Activated naive CD4-positive, alpha-beta T cell treated with anti-CD3 and anti-CD28 coated beads for 36 hours (primary cell): ENCODE measurements at places on chromosomes 7 and 10.

DNA sequence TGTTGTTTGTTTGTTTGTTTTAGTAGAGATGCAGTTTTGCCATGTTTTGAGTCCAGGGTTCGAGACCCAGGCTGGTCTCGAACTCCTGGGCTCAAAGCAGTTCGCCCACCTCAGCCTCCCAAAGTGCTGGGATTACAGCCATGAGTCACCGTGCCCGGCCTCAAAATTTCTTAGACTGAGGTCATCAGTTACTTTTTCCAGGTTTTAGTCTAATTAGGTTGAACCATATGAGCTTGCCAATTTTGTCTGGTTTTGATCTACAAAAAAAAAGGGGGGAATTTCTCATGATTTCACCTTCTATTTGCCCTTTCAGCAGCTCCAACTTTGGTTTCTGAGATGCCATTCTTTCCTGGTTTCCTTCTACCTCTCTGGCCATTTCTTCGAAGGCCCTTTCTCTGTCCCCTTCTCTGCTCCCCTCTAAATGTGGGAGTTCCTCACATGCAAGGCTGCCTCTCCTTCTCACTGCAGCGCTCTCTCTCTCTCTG is 5.5 kb downstream of the CUEDC2 start:
- no peaks in the 10 kb centered on the region for H3K27me3 ChIP-seq
- no peak overlapping the region for H3K4me3 ChIP-seq
- H3K4me1 ChIP-seq = peaks cover 32% of the 10 kb centered on the region
- peak; percentile 24 for DNase-seq
- H3K36me3 ChIP-seq = no peaks in the 10 kb centered on the region

DNA sequence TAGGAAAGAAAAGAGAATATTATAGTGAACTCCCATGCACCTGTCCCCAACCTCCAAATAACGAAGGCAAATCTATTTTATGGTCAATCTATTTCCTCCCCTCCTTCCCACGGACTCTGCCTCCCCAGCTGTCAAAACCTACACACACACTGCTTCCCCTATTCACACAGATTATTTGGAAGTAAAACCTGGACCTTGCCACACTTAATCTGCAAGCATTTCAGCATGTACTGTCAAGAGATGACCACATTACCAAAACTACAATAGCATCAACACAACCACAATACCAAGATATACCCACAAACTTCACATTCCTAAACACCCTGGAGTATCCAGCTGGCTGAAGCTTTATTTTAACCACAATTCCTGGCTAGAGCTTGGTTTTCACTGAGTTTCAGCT is 27.8 kb upstream of the KCNK18 start:
- H3K4me1 ChIP-seq = peaks cover 39% of the 10 kb centered on the region
- no peaks in the 10 kb centered on the region for H3K36me3 ChIP-seq
- DNase-seq = no peak
- H3K4me3 ChIP-seq = no peak overlapping the region
- H3K27ac ChIP-seq = no peak overlapping the region

DNA sequence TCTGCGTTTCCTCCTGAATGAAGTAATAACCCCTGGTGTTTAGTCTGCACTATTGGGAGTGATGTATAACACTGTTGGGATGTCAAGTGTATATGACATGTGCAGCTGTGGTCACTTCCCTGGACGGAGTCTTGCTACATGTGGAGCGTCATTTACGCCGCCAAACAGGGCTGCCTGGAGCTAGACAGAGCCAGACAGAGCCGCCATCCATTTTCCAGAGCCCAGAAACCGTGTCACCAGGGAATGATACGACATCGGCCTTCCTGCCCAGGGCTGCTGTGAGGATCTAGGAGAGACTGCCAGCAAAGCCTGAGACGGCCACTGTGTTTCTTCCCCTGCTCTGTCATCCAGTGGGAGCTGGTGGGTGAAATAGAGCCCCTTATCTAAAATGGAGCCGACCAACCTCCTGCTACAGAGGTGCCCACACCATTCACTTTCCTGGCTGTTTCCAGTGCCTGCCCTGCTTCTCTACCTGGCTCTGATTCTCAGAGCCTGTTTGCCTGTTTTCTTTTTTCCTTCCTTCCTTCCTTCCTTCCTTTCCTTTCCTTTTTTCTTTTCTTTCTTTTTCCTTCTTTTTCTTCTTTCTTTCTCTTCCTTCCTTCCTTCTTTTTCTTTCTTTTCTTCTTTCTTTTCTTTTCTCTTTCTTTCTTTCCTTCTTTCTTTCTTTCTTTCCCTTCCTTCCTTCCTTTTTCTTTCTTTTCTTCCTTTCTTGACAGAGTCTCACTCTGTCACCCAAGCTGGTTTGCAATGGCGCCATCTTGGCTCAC is 13.3 kb upstream of the FGFR2 start:
- DNase-seq = no peak
- peaks cover 30% of the 10 kb centered on the region for H3K27me3 ChIP-seq
- no peaks in the 10 kb centered on the region for H3K4me1 ChIP-seq
- H3K36me3 ChIP-seq = no peaks in the 10 kb centered on the region
- H3K27ac ChIP-seq = no peak overlapping the region

DNA sequence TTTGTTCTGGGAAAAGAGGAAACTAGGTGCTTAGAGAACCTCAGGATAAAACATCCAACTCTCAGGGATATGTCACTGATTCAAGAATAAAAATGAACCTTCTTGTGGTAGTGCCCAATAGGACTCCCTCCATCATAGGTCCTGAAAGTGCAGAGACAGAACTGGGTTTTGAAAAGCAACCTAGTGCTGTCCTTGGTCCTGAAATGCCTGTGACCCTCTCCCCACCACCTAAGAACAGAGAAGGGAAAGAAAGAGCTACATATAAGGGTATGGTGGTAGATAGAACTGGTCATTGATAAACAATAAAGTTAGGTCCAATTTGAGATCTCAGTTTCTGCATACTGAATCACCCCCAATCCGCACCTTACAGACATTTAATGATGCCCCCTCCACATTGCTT is 953.3 kb downstream of the XPNPEP1 start:
- no peaks in the 10 kb centered on the region for H3K27me3 ChIP-seq
- H3K4me3 ChIP-seq = no peak overlapping the region
- no peaks in the 10 kb centered on the region for H3K36me3 ChIP-seq
- DNase-seq = no peak
- H3K4me1 ChIP-seq = no peaks in the 10 kb centered on the region

DNA sequence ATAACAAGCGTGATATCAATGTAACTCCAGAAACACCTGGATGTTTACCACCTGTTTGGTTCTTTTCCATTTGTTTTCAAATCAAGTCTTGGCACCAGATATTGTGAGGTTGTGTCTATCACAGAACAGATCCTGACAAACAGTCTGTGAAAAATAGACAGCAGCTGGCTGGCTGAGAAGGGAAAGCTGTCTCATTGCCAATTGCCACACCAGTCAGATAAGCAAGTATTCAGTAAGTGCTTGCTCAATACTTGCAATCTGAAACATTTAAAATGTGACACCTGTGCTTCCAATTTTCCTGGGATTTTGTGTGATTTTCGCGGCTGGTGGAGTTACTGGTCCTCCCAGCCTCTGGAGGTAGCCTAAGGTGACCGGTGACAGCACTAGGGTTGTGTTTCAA is 147.9 kb upstream of the MYO3A start:
- no peaks in the 10 kb centered on the region for H3K36me3 ChIP-seq
- peaks cover 9% of the 10 kb centered on the region for H3K27me3 ChIP-seq
- H3K4me1 ChIP-seq = no peaks in the 10 kb centered on the region
- H3K4me3 ChIP-seq = no peak overlapping the region
- no peak overlapping the region for H3K27ac ChIP-seq

DNA sequence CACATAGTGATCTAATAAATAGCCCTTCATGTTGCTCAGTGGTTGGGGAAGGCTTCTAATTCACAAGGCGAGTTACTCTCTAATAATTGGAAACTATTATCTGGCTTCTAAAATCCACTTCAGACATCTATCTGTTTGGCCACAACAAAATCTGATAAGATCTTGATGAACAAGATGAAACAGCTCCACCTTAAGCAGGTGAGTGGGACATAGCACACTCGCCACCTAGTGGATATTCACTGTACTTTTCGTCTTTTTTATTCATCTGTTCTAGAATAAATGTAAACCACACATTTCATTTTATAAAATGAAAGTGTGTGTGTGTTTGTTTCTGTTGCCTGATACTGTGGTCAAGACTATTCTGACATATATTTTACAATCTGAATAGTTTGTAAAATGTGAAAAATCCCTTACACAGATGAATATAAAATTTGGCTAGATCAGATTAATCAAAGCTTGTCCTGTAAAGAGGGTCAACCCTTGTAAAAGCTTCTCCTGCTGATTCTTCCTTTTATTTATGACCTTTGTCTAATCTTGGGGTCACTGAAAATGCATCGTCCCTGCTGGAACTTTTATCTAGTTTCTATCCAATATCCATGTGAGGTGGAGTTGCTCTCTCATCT is 26.5 kb upstream of the CNTNAP2 start:
- no peak overlapping the region for H3K27ac ChIP-seq
- H3K36me3 ChIP-seq = no peaks in the 10 kb centered on the region
- H3K4me1 ChIP-seq = no peaks in the 10 kb centered on the region

GRCh38 chr7:38679419-38679818 is 48.2 kb upstream of the AMPH start:
- H3K4me1 ChIP-seq = no peaks in the 10 kb centered on the region
- no peak for DNase-seq
- no peaks in the 10 kb centered on the region for H3K36me3 ChIP-seq
- H3K27me3 ChIP-seq = no peaks in the 10 kb centered on the region
